ENCODE measurements at places on chromosomes 3 and 15.

DNA sequence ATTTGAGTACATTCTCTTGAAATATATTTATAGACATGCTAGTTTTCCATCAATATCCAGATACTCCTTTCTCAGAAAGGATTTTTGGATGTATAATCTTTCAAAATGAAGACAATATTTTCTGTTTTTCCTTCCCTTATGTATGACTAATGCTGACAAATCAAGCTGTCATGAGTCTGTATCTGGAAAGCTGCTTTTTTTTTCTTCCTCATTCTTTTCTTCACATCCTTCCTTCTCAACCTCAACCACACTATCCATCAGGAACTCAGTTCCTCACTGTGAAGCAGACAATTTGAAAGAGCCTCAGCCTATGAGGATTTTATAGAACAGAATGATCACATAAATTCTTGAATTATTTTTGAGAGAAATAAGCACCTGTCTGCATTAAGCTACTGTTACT is 335.9 kb upstream of the EPHA6 start:
- no peak for DNase-seq

DNA sequence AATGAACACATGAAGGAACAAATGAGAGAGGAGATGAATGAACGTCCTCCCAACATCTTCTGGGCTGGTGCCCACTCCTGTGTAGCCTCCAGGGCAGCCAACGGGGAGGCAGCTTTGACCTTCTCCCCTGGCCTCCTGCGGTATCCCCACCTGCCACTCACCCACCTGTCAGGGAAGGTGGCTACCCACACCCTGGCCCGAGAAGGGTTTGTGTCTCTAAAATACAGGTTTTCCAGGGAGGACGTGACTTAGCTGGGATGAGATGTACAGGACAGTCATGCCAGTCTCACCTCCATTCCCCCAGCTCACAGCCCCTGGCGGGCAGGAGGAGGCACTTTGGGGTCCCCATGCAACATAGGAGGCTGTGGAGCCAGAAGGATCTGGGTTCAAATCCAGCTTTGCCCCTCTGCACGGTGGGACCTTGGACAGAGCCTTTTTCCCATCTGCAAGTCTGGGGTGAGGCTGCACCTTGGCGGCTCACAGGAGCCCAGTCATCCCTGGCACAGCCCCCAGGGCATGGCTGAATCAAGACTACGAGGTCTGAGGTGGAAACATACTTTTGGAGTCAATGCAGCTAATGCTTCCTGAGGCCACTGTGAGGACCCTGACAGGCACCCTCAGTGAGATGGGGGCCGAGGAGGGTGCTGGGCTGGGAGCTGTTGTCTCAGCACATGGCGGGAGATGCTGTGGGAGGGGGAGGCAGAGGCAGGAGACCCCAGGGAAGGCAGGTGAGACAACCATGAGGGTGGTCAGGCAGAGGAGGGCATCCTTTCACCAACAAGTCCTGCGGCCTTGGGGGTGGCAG is 11.1 kb upstream of the PLXND1 start:
- DNase-seq, result no peak

- DNase-seq, result no peak
Measured at GRCh38 chr15:82312586-82313349, 36.5 kb downstream of the GOLGA6L10 start.

DNA sequence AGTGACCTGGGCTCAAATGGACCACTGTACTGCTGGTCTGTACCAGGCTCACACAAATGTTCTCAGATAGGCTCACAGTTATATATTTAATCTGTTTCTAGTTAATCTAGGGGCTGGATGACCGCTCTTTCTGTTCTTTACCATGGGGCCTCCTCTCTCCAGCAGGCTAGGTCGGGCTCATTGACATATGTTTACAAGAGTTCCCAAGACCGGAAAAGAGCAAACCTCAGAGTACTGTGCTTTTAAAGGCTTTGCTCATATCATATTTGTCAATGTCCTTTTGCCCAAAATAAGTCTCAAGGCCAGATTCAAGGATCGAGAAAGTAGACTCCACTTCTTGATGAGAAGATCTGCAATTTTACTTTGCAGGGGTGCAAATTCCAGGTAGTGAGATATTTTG is 348.0 kb upstream of the EPHA6 start:
- DNase-seq, result no peak

- no peak for DNase-seq
Measured at GRCh38 chr15:66161108-66161507, 92.4 kb downstream of the MEGF11 start.

GRCh38 chr3:46222435-46223161 is 14.5 kb upstream of the CCR1 start:
- DNase-seq, result no peak

DNA sequence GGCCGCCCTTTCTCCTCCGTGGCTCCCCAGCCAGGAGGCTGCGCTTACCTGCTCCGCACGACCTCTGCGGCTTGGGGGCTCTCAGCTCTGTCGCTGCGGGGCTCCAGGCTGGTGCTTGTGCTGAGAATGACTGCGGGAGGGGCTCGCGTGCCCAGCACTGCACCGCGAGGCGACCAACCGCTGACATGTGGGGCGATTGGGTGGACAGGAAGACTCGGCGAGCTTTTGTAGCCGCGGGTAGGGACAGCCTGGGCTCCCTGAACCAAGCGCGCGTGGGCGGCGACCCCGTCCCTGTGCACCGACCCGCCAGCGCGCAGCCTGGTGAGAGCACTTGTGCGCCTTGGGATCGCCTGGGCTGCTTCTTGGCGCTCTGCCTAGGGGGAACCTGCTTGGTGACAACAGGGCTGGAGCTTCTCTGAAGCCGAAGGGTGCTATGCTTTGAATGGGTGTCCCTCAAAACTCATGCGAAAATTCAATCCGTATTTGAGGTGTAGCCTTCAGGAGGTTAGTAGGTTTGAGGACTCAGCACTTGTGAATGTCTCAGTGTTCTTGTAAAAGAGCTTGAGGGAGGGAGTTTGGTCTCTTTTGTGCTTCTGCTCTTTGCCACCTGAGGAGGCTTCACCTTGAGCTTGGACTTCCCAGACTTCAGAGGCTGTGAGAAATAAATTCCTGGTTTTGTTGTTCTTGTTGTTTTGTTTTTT is 50.4 kb downstream of the IL12A start:
- no peak for DNase-seq
